Amygdala (tissue), 56 donors: ENCODE measurements at places on chromosomes 6 and 20.

DNA sequence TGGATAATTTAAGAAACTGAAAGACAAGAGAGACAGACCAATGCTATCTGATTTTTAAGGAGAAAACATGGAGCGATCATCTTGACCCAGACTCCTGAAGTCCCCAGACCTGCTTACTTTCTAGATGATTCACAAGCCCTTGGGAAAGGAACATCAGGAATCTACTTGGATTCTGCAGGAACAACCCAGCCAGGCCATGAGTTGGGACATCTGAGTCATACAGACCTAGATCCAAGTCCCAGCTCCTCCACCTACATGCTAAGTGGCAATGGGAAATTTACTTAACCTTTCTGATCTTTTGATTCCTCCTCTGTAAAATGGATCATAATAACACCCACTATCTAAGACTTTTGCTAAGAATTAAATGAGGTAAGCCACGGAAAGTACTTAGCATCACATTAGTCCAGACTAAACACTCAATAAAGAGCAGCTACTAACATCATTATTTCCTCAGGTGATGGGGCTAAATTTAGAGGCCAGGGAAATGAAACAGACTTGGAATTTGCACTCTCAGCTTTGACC lies 61.0 kb upstream of the MAFB start:
- DNase-seq = no peak

- DNase-seq = no peak
Measured at GRCh38 chr6:32983493-32983848, 15.1 kb downstream of the BRD2 start.

GRCh38 chr20:59518881-59519706 lies 85.2 kb upstream of the PHACTR3 start:
- no peak for DNase-seq

DNA sequence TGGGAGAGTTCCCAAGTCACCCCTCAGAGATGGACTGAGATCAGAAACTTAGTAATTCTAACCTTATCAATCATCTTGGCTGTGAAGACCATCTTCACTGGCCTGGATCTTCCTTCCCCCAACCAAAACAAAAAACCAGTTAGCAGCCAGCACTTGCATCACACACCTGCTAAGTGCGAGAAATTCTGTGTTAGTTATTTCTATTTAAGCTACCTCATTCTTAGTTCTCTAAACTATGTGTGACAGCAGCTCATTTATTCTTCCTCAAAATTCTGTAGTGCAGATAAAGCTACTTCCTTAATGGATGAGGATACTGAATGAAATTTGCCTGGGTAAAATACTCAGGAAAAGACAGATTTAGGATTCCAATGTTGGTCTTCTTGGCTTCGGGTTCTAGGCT lies 18.2 kb upstream of the TAGAP start:
- DNase-seq = no peak

DNA sequence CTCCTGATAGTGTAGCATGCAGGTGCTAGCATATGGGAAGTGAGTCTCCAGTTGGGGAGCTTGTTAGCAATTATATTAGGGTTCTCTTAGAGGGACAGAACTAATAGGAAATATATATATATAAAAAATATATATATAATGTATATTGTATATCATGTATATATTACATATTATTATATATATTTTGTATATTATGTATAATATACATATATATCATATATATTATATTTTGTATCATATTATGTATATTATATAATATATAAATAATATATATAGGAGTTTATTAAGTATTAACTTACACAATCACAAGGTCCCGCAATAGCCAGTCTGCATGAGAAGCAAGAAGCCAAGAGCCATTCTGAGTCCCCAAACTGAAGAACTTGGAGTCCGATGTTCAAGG lies 84.2 kb downstream of the CDYL start:
- no peak for DNase-seq

GRCh38 chr20:63814891-63815614 lies 16.0 kb downstream of the ZBTB46 start:
- DNase-seq = no peak

DNA sequence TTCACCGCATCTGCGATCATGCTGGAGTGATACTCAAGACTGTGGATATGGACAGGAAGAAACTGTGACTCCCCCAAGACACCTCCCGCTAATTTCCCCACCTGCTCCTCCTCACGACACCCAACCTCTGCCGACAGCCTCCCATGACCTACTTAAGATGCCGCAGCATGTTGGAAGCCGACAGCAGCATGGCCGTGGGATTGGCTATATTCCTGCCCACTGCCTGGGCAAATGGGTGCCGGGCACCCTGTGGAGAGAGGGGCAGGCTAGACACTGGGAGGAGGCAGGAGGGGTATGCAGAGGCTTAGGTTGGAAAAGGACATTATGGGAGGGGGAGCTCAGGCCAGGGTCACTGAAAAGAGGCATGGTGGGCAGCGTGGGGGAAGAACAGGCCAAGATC lies 4.5 kb downstream of the IDH3B start:
- no peak for DNase-seq

- DNase-seq = no peak
Measured at GRCh38 chr6:126033696-126034095, 47.4 kb downstream of the TRMT11 start.

- no peak for DNase-seq
Measured at GRCh38 chr6:15708231-15708630, 45.4 kb upstream of the DTNBP1 start.

DNA sequence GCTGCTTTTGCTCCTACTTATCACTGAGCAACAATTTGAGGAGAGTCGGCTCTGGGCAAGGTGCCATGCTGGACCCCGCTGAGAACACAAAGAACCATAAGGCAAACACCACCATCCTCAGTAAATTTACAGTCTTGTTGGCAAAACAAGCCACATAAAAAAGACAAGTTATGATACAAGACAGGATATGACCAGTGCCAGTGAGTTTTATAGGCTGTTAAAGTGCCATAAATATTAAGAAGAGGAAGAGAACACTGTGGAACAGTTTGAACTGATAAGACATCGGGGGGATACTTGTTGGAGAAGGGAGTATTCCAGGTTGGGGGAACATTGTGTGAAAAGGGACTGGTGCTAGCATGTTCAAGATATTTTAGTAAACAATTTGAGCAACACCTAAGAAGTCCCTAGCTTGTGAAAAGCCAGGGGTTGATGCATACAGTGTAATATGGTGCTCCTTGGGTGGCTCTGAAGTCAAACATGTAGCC lies 25.3 kb upstream of the RIPOR2 start:
- no peak for DNase-seq

DNA sequence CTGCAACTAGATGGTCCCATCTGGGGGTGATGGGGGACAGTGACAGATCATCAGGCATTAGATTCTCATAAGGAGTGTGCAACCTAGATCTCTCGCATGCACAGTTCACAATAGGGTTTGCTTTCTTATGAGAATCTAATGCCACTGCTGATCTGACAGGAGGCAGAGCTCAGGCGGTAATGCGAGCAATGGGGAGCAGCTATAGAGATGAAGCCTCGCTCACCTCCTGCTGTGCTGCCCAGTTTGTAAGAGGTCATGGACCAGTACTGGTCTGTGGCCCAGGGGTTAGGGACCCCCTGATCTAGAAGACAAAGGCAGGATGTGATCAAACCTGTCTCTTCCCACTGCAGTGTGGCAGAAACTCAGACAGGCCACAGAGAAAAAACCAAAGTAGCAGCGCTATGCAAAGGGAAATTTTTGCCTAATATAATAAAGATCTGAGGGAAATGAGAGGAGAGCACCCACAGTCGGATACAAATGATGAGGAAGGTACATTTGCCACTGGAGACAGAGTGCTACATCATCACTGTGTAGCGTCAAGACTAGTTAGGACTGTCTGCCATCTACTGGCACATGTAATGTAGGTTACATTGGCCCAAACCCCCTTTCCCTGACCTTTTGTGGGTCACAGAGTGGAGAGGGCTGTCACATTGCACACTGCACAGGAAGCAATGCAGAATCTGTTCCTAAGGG lies 4.1 kb upstream of the LY86 start:
- DNase-seq = no peak

DNA sequence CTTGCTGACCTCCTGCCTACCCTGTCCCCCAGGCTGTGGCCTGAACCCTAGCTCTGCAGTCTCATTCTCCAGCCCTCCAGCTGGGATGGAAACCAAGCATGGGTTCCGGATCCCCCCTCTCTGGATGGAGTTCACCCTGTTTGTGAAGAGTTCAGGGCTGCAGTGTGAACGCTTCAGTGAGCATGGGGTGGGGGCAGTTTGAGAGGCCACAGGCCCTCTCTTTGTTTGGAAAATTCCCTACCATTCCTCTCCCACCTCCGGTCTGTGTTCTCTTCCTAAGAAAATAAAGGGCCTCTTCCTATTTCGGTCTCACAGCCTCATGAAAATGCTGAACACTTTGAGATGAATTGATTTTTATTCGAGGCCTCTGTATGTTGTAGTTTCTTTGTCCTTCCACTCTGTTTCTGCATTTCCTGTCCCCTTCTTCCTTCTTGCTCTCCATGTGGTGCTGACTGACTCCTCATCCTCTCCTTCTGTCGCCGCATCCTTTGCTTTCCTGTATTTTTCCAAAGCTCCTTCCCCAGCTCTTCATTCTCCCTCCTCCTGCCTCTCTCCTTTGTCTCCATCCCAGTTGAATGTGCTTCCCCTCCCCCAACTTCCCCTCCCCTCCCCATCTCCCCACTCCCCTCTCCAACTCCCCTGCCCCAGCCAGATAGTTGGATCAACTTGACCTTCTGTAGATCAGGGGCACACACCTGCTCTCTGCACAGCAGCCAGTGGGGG lies 2.4 kb upstream of the KCNK5 start:
- no peak for DNase-seq

GRCh38 chr6:22073516-22074198 lies 223.2 kb downstream of the PRL start:
- no peak for DNase-seq

- DNase-seq = no peak
Measured at GRCh38 chr6:1436334-1437306, 47.2 kb downstream of the FOXF2 start.

DNA sequence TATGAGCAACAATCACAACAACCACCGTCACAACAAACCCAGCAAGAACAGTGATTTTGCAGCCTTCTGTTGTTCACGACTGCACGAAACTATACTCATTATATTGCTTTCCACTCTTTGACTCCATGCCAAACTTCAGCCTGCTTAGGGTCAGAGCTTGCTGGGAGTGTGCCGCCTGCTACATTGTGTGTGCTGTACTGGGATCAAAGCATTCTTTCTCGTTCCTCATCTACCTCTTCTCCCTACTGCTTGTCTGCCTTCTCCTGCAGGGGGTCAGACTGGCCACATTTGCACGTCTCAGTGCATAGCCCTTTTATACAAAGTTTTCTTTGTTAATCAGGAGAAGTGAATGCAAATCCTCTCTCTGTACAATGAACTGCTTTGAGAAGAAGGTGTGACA lies 401.6 kb upstream of the CITED2 start:
- no peak for DNase-seq

DNA sequence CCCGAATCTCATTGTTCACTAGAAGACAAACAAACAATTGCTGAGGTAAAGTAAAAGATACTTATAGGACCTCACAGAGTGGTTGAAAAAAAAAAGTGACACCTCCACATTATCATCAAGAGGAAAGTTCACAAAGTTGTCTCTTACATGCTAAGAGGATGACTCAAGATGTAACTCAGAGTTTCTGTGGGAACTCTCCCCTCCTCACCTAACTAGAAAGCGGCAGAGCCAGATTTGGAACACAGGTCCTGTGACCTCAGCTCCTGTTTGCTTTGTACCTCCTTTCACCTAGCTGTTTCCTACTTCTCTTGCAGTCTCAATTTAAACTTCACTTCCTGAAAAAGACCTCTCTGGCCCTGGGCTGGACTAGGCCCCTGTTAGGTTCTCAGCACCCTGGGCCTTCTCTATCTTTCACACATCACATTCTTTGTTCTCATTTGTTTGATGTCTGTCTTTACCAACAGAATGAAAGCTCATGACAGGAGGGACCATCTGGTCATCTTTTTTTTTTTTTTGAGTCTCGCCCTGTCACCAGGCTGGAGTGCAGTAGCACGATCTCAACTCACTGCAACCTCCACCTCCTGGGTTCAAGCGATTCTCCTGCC lies 60.8 kb downstream of the CD24 start:
- DNase-seq = no peak

DNA sequence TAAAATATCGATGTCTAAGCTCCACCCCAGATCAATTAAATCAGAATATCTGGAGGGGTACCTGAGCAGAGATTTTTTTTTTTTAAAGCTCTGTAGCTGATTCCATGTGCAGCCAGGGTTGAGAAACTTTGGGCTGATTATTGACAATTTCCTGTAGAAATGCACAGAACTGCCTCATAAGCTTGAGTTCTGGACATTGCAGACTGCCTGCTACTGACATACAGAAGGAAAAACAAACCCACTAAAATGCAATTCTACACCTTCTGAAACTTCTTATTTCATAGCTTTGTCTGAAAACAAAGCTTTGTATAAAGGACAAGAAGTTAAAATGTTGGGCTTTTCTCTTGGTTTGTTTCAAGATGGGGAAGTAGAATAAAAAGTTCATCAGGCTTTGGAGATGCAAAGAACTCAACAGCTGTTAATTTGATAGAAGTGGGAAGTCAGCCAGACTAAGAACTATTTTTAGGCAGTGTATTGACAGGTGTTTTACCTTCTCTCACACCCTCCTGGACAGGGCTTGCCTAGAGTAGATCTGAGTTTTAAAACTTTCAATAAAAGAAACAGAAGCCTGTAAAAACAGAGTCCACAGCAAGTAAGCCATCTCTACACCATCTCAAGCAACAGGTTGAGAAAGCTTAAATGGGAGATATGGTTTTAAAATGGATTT lies 147.7 kb downstream of the KCNQ5 start:
- DNase-seq = no peak

- DNase-seq = no peak
Measured at GRCh38 chr20:57076951-57077350, 189.5 kb downstream of the BMP7 start.

DNA sequence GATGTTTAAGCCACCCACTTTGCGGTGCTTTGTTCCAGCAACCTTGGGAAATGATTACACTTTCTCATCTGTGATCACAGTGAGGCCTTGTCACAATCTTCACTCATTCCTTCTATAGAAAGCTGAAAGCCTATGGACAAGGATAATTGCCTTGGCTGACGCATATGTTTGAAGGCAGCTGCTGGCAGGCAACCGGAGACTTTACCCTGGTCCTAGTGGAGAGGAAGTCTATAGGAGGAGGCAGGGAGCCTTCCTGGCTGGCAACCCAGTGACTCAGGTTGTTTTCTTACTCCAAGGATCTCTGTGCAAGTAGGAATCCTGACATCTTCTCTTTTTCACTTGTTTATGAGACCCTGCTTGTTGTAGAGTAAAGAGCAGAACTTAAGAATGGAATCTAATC lies 34.1 kb upstream of the ESR1 start:
- no peak for DNase-seq

DNA sequence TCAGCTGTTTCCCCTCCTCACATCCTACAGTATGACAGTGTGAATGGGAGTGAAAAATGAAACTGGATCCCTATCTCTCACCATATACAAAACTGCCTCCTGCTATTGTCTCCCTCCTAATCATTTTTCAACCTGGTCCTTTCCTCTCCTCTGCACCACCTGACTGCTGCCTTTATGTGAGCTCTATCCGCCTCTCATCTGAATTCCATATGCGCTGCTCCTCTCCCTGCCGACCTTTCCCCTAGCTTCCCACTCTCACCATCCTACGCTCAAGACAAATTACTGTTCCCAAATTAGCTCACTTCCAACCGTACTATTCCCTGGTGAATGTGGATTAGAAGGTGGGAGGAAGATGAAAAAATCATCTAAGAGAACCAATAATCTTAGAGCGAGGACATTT lies 148.4 kb upstream of the FBXL4 start:
- no peak for DNase-seq

- no peak for DNase-seq
Measured at GRCh38 chr6:20921578-20921977, 387.3 kb downstream of the CDKAL1 start.

GRCh38 chr20:6959900-6960312 lies 192.4 kb downstream of the BMP2 start:
- DNase-seq = no peak
